GM18507 (cell line): ENCODE measurements at places on chromosomes 5 and 9.

DNA sequence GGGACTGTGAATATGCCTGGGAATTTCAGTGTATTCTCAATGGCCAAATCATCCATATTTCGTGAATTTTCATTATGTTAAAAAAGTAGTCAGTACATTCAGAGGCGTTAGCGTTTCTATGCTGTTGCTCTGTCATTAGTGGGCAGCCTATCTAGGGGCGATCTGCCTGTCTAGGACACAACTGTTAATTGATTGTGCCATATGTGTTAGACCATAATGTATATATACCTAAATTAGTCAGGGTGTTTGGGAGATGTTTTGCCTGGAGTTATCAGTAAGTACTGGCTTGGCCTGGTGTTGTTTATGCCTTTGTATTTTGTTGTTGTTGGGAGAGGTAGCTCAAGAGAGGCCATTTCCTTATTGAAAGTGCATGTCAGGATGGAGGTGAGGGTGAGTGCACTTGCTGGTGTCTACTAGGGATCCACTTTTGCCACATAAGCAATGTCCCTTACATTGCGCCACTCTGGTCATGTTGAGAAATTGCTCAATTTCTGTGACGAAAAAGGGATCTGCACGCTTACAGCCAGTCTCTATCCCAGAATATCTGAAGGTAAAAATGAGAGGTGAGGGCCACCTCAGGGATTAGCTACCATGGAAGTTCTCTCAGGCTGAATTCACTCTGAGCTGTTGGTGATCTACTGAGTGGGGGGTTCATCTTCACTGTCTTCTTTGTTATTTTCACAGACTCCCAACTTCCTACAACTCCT is 123.3 kb downstream of the ST8SIA4 start:
- no peak for DNase-seq

GRCh38 chr9:14133394-14133793 is 180.5 kb downstream of the NFIB start:
- DNase-seq = no peak

DNA sequence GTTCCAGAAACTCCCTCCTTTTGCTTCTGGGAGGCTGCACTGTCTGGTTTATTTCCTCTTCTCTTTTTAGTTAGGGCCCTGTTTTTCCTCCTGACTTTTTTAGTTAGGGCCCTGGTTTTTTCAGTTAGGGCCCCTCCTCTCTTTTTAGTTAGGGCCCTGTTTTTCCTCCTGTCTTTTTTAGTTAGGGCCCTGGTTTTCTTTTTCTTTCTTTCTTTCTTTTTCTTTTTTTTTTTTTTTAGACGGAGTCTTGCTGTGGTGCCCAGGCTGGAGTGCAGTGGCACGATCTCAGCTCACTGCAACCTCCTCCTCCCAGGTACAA is 15.1 kb downstream of the GSN start:
- no peak for DNase-seq

- no peak for DNase-seq
Observed at GRCh38 chr5:68502531-68502930, 287.0 kb downstream of the PIK3R1 start.

GRCh38 chr5:89351975-89352374 is 469.0 kb upstream of the MEF2C start:
- no peak for DNase-seq

- no peak for DNase-seq
Observed at GRCh38 chr5:73938280-73938937, 312.4 kb downstream of the ARHGEF28 start.

- no peak for DNase-seq
Observed at GRCh38 chr5:123154886-123155445, 65.9 kb downstream of the PRDM6 start.

GRCh38 chr9:123305879-123306278 is 37.5 kb upstream of the STRBP start:
- DNase-seq = no peak

DNA sequence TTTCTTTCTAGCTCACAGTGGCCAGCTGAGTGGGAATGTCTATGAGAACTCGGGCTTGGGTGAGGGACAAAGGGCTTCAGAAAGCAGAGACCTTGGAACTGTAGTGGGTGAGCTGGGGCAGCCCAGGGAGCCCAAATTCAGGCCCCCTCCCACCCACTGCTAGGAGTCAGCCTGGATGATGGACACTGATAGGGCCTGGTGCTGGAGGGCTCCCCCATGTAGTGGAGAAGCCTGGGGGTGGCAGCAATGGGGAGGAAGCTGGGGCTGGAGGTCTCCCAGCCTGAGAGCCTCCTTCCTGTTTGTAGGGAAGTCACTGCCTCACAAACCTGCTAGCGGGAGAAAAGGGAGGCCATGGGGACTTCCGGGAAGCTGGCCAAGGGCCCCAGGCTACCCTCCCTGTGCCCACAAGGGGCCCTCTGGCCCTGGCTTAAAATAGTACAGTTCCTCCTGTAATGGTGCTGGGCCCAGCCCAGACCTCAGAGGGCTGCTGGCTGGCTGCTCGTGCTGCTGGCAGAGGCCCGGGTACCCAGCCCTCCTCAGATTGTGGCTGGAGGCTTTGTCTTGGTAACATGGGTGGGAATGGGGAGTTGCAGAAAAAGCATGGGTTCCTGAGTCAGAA is 6.3 kb upstream of the NR5A1 start:
- no peak for DNase-seq

- DNase-seq = no peak
Observed at GRCh38 chr5:157836121-157836753, 22.7 kb downstream of the CLINT1 start.
